ENCODE measurements at places on chromosomes 13 and 19.
A peak's percentile ranks its signal among the peaks of the same experiment; 100 is the strongest.

GRCh38 chr19:49094505-49095482 lies 9.5 kb downstream of the SNRNP70 start:
- no peak for DNase-seq

DNA sequence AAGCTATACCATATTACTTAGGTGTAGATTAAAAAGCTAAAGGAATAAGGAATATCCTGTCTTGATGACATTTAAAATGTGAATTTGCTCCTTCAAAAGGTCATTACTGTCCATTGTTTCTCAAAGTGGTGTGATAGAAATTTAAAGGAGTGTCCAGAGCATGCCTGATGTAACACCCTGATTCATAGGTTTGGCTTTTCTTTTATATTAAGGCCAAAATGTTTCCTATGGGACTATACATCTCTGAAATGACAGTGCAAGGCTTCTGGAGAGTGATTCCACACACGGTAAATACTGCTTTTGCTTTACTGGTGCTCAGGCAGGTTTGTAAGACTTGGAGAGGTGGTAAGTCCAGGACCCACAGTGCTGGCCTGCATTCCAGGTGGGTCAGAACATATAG lies 289.9 kb downstream of the RFC3 start:
- DNase-seq = no peak

DNA sequence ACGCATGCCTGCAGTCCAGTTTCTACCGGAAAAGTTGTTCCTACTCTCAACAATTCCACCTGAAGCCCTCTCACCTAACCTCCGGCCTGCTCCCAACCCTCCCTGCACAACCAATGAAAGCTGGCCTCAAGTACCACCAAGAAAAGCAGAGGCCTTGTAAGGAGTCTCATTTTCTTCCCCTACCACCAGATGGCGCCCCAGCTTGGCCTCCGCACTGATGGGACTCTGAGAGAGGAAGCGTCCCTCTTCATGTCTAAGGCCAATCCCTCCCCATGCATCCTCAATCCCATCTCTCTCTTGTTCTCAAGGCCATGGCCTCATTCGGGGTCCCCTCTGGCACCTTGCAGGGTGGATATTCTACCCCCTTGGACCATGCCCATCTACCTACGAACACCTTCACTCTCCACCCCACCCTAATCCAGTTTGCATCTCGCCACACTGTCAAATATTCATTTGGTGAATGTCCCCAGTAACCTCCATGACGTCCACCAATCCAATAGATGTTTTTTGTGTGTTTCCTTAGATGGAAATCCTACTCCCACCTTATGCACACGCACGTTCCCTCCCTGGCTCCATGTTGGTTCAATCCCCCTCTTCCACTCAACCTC lies 412.8 kb downstream of the ZNF536 start:
- peak; percentile 87 for DNase-seq

- no peak for DNase-seq
Measured at GRCh38 chr13:109297628-109298027, 488.8 kb downstream of the IRS2 start.

DNA sequence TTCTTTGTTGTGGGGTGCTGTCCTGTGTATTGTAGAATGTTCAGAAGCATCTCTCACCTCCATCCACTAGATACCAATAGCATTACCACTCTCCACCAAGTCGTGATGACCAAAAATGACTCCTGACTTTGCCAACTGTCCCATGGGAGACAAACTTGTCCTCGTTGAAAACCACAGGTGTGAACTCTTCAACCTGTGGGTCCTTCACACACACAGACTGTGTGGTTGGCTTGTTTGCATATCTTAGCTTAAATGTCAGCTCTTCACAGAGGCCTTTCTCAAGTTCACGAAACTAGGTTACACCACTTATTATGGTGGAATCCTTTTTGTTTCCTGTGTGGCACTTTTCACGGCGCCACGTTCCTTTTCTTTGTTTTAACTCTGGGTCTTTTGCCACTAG lies 6.8 kb downstream of the GPC5 start:
- no peak for DNase-seq

GRCh38 chr13:41017159-41017558 lies 2.0 kb downstream of the ELF1 start:
- DNase-seq = peak; percentile 70

DNA sequence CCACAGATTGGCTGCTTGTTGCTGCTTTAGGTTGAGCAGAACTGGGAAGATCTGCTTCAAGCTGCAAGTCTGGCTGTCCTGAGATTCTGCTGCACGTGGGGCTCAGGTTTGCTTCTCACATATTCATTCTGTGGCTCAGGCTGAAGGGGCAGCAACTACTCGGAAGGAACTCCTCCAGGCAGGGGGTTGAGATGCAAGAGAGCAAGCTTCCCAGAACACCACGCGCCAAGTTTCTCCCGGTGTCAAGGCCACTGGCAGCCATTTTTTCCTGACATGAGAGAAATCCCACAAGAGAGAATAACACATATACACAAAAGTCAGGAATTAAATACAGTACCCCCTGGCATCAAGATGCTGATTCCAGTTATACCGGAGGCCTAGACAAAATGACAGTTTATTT lies 887.6 kb upstream of the SLC10A2 start:
- no peak for DNase-seq

Measured in suppressor macrophage treated with lipopolysaccharide for 1 hour (primary cell).